Muscle of arm (tissue), 14 donors: ENCODE measurements at places on chromosomes 12 and 14.

DNA sequence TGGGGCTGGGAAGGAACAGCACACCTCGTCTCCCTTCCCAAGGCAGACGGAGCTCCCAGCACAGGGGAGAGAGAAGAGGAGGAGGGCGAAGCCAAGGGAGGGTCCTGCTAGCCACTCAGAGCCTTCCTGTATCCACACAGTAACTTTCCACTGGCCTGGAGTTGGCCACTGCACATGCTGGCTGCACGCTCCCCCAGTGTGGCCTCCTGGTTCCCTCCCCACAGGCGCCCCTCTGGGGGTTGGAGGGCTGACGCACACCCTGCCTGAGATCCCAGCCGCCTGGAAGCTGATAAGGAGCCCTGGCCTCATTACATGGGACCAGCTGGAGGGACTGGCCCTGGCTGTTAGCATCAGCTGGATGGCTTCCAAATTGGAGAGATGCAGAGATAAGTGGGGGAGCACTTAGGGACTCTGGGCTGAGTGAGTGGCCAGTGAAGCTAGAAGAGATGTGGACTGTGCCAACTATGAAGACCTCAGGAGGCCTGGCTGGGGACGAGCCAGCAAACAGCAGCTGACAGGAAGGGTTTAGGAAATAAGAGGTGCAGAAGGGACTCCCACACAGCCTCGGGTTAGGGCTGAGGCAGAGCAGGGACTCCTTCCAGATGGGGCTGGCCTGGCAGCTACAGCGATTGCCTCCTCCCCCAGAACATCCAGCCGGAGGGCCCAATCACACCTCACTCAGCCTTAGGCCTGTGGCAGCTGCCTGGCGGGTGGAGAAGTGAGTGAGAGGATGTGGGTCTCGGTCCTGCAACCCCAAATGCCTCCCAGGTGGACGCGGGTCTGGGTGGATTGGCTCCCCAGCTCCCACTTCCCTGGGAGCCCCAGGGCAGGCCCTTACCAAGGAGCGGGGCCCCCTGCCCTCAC lies 26.3 kb upstream of the BCDIN3D start:
- peak; percentile 86 for DNase-seq

- DNase-seq = peak; percentile 25
Measured at GRCh38 chr12:10186299-10186698, 7.5 kb downstream of the TMEM52B start.

DNA sequence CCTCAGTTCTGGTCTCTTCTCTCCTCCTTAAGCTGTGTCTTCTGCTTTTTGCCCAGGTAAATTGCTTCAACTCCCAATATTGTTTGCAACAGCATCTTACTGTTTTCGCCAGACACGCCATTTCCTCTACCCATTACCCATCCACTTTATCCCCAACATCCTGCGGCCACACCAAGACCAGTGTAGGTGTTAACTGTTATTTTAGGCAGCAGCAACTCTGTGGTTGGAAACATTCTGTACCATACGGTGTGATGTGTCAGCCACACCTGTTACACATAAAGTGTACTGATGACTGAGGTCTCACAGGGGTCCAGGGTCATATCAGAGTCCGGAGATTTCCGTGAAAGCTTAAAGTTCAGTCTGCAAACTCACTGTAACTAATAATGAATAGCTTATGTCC lies 21.8 kb upstream of the KLRD1 start:
- DNase-seq = no peak

DNA sequence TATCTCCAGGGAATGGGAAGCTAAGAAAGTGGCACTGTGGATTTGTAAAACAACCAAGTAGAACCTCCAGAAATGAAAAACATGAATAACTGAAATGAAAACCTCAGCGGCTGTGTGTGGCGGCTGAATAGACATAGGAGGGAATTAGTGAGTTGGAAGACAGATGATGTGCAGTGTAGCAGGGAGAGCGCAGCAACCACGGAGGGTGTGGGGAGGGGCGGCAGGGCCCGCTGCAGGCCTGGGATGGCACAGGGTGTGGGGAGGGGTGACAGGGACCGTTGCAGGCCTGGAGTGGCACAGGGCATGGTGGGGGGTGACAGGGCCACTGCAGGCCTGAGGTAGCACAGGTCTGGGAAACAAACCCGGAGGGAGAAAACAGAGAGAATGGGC lies 51.1 kb downstream of the BEGAIN start:
- no peak for DNase-seq

GRCh38 chr12:116532986-116533342 lies 26.2 kb upstream of the MAP1LC3B2 start:
- DNase-seq = no peak

DNA sequence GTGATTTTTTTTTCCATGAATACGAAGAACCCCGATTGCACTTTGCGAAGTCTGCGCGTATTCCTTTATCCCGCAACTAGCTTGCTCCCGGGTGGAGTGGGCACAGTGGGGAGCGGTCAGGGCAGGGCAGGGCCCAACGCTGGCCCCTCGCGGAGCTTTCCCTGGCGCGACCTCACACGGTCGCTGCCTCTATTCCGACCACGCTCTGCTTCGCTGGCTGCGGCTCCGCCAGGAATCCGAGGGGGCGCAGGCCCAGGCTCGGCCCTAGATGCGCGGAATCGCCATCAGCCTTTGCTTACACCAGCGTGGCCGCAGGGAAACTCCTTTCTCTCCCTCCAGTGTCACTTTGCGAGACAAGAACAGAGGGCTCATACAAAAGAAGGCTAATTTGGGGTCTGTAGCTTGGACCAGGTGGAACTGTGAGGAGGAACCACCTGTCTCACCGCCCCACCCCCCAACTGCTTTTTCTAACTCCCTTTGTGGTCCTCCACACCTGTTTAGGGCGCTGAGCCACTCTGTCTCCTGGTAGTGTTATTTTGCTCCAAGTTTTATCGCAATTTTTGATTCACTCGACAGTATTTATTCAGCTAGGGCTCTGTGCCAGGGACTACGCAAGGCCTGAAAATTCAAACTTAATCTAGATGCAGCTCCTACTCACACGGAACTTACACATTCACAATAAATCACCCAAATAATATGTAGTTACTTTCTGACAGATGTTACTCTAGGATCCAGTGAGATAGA lies 3.1 kb upstream of the NKX2-1 start:
- no peak for DNase-seq

DNA sequence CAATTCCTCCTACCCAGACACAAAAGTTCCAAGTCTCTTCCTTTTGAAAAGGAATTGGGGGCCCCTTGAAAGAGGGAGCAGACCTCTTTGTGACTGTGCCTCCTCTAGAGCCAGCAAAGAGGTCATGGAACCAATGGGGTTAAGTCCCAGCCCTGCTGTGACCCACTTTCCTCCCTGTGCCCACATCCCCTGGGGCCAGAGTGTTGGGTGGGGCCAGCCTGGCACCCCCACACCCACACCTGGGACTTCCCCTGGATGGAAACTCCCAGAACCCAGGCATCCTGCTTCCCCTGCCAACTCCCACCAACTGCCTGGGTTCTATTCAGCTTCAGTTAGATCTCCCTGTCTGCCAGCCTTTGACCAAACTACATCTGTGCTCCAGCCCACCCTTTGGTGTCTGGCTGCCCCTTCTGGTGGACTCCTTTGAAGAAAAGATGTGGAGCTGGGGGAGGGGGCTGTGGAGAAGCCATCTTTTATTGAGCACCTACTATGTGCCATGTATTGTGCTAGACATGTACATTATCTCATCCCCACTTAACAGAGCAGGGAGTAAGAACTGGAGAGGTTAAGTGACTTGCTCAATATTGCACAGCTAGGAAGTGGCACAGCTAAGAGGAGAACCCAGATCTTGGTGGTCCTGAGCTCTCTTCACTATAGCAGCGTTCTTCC lies 4.6 kb upstream of the RARG start:
- no peak for DNase-seq

DNA sequence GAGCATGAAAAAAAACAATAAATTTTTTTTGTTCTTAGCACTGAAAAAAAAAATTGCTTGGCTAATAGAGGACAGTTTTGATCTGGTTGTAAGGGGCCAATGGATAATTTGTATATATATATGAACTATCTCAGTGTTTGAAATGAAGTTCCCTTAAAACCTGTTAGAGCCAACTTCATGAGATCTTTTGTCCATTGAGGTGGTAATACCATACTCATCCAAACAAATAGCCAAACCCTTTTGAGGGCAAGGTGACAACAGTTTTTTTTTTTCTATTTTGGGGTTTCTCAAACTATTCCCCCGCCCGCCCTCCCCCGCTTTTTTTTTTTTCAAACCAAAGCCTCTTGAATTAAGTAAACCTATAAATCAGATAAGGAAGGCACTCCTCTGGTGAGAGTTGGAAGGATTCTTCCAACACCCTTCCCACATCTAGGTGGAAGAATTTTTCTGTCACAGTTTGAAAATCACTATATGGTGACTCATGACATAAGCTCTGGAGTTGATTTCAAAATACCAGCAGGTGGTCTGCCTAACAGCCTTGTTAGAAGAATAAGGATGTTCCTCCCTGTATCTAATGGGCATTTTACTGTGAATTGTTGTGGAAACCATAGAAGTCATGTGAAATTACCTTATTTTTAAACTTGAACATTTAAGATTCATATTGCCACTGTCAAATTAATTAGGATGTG lies 10.2 kb downstream of the ARHGAP5 start:
- DNase-seq = no peak

- DNase-seq = no peak
Measured at GRCh38 chr12:578748-579419, 84.4 kb downstream of the NINJ2 start.

DNA sequence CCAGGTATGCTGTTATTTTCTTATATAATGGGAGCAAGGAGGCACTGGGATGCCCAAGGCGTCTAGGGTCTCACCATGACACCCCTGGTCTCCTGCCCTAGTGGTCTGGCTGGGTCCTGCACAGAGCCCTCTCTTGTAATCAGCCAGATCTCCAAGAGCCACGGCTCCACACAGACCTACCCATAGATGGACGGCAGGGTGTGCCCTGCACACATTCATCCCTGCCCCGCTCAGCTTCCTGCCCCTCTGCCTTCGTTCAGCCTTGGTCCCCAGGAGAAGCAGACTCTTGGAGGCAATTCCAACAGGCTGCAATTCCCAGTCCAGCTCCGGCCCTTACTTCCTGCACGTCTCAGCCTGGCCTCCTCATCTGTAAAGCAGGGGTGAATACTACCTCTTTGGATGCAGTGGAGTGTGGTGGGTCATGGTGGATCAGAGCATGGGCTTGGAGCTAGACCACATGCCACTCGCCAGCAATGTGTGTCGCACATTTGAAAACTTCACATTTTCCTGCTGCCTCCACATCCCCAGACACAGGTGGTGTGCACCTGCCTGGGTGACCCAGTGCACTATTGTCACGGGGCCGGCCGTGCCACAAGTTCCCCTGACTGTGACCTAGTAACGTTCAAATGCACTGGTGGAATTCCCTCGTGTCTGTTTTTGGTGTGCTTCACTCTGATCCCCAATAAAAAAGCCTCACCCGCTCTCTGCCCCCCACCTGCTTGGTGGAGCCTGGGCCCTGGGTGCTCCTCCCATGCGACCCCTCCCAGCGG lies 171.1 kb upstream of the PRMT8 start:
- DNase-seq = no peak

GRCh38 chr12:72677846-72678245 lies 405.7 kb downstream of the TRHDE start:
- no peak for DNase-seq

DNA sequence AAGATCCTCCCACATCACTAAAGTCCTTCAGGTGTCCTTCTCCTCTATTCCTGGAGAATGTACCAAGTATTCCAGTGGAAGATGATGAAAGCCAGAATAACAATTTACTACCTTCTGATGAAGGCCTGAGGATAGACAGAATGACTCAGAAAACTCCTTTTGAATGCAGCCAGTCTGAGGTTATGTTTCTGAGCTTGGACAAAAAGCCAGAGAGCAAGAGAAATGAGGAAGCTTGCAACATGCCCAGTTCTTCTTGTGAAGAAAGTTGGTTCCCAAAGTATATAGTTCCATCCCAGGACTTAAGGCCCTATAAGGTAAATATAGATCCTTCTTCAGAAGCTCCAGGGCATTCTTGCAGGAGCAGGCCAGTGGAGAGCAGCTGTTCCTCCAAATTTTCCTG lies 54.6 kb upstream of the HELB start:
- no peak for DNase-seq

- DNase-seq = no peak
Measured at GRCh38 chr12:132021965-132022364, 72.2 kb downstream of the EP400 start.

DNA sequence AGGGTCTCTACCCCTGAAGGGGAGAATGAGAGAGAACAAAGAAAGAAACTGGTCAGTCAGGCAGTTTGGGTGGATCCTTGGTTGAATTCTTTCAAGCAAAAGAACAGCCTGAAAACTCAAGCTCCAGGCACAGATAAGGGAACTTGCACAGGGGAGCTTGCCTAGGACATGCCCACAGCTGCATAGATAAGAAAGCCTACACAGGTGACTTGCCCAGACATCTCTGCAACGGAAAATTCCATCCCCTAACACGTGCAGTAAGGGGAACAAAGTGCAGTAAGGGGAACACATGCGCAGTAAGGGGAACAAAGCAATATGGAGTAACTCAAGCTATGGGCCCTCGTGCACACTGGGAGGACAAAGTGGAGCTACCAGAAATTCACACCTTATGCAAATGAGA lies 540.1 kb upstream of the MIS18BP1 start:
- no peak for DNase-seq

- no peak for DNase-seq
Measured at GRCh38 chr14:102316338-102316742, 3.2 kb upstream of the ZNF839 start.

GRCh38 chr12:104930388-104931326 lies 27.4 kb downstream of the SLC41A2 start:
- no peak for DNase-seq

GRCh38 chr14:89959853-89960445 lies 4.2 kb downstream of the TDP1 start:
- no peak for DNase-seq

GRCh38 chr12:52443966-52444365 lies 8.0 kb downstream of the KRT6B start:
- no peak for DNase-seq

- peak; percentile 59 for DNase-seq
Measured at GRCh38 chr12:13534645-13535398, 338.3 kb downstream of the EMP1 start.

DNA sequence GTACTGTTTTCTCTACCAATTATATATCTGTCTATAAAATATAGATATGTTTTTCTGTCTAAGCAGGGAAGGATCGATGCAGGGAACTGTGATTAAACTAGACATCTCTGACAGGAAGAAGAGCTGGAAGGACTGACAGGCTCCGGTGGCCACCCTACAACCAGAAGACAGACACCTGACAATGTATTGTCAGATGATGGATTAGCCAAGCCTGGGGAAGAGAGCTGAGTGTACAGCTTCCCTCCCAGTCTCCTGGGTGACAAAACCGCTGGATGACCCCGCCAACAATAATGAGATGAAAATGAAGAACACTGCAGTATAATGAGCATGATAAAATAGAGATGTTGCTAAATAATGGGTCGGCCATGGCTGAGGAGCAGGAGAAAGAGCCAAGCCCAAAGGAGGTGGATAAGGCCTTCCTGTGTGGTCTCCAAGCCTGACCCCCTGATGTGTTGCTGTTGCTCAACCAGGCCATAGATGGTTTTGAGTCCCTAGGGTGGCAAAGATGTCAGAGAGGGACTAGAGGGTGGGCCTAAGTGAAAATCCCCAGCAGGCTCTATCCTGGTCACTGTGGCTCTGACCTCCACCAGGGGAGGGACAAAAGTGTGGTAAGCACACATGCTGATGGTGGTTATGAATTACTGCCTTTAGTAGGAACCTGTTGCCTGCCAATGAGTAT lies 28.2 kb downstream of the DHRS2 start:
- DNase-seq = no peak

- no peak for DNase-seq
Measured at GRCh38 chr12:105930557-105931503, 207.9 kb downstream of the NUAK1 start.

GRCh38 chr14:22386924-22387775 lies 201.9 kb downstream of the DAD1 start:
- DNase-seq = peak; percentile 87
